ENCODE measurements at places on chromosomes 12 and 14.

DNA sequence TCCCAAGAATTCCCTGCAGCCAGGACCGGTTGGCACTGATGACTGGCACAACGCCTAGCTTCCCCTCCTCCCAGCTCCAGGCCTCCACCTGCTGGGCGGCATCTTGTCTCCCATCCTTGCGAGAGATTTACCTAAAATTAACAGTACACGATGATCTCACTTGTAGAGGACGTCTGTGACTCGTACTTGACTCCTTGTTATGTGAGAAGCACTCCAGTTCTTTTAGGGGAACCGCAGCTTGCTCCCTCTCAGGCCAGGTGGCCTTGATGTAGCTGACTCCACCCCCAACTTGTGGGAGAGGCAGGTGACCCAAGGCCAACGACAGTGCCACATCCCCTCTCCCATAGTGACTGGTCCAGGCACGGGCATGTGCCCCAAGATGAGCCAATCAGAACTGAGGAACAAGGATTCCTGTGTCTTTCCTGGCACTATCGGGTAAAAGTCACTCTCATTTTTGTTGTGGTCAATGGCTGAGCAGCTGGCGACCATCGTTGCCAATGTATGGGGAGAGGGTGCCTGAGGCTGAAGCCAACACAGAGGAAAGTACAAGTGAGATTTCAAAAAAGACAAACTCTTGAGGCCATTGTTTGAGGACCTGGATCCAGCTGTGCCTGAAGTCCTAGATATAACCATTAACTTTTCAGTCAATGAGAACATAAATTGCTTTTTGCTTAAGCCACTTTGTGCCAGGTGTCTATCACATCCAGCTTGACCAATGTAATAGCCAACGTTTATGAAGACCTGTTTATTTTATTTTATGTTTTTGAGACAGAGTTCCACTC is 208.7 kb downstream of the RBM19 start:
- no peak for DNase-seq

DNA sequence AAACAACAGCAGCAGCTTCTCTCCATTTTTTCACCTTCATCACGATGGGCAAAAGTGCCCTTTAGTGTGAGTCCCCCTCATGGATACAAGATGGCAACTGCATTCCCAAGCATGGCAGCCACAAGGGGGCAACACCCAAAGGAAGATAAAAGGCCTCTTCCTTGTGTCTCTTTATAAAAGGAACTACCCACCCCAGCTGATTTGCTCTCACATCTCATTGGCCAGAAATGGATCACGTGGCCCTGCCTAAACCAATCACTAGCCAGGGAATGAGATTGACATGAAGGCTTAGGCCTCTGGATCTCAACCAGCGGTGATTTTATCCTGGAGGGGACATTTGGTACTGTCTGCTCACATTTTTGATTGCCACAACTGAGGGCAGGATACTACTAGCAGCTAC is 21.9 kb upstream of the IFT81 start:
- DNase-seq, result no peak

DNA sequence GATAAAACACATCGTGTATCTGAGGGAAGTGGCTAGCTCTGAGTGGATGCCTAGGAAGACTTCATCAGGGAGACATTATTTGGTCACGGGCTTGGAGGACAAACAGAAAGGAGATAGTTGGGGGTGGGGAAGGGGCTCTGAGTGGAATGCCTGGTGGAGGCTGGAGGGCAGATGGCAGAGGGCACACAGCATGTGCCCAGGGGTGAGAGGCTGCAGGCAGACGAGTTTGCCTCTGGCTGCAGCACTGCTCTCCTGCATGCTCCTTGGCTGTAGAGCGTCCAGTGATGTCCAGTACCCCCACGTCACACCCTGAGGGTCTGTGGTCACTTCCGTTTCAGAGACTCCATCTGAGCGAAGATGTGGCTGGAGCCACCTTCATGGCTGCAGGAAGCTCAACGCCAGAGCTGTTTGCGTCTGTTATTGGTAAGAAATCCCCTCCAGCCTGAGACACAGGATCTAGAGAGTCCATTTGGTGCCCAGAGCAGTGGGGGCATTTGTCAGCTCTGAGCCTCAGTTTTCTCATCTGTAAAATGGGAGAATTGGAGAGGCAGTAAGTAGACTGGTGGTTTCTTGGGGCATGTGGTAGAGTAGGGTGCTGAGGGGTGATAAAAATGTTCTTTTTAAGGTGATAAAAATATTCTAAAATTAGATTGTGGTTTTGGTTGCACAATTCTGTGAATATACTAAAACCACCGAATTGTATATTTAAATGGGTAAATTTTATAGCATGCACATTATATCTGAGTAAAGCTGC is 71.7 kb upstream of the RIN3 start:
- DNase-seq, result peak; percentile 17

- peak; percentile 28 for DNase-seq
Observed at GRCh38 chr12:71685312-71685906, 473 bp upstream of the TMEM19 start.

- DNase-seq, result no peak
Observed at GRCh38 chr14:73770977-73771847, 57.0 kb upstream of the PNMA1 start.

- DNase-seq, result no peak
Observed at GRCh38 chr14:26730929-26731618, 133.2 kb upstream of the NOVA1 start.

DNA sequence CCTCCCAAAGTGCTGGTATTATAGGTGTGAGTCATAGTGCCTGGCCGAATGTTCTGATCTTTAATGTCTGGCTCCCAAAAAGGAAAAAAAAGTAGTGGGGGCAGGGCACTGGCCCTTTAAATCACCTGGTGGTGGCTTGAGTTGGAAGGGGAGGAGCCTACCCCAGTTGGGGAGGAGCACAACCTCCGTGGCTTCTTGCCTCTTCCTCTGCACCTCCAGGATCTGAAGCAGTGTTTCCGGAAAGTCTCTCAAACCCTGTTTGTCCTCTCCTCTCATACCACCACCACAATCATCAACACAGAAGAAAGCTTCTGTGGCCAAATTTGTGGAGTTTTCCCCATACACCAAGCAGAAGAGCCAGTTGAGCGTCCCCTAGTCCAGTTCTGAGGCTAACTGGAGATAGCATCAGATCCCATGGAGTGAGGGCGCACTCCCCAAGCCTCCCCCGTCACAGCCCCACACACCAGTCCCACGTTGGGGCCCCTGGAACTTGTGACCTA is 24.3 kb upstream of the RCOR1 start:
- DNase-seq, result no peak

DNA sequence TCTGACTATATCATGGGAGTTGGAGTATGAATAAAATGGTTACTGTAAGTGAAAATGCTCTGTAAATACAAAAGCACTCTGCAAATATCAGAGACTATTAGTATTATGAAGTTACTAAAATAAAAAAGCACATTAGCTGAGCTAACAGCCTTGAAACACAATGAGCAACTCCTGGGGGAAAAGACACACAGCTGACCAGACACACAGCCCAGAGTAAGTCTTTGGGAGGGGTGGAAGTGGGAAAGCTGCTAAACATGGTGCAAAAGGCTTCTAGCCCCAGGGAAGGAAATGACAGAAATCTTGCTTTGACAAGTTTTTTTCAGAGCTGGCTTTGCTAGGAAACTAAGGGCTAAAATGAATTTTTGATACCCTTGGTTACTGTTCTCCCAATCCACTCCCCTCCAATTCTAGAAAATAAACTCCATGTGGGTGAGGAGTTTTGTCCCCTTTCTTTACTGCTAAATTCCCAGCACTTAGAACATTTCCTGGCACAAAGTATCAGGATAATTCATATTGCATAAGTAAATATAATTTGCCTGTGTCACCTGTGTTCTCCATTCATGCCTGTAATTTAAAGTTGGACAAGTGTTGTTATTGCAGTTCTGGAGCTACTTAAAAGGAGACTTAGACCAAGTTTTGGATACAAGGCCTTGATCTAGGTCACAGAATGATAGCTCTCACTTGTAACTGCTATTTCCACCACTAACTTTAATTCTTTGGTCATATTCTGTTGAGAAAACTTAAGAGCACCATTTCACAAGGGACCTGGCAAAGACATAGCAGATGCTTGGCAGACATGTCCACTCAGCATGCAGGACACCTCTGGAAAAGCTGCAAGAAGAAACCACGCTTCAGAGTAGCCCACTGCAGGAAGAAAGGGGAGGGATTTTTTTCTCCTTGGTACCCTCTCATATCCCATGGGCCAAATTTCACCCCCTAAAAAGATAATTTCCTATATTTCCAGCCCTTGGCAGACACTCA is 19.0 kb upstream of the RAB3IP start:
- DNase-seq, result no peak

DNA sequence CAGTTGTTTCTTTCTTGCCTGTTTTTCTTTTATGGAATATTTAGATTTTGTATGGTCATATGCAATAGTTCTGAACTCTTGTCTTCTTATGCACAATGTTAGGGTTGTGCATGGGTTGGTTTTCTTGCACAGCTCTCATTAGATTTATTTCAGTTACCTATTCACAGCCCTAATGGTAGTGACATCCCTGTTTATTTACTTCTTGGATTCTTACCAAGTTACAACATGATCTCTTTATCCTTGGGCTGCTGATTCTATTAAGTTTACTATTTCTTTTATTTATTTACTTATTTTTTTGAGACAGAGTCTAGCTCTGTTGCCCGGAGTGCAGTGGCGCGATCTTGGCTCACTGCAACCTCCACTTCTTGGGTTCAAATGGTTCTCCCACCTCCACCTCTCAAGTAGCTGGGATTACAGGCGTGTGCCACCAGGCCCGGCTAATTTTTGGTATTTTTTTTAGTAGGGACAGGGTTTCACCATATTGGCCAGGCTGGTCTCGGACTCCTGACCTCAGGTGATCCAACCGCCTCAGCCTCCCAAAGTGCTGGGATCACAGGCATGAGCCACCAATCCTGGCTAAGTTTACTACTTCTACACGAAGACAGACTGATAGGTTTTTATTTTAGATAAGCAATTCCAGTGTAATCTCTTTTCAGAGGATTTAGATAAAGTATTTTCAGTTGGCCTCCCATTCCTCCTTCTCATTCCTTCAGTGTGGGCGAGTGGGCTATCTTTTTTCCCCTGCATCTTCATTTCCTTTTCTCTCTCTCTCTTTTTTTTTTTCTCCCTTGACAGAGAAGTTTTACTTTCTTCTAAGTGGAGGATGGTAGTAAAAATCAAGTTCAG is 395.1 kb upstream of the RGS6 start:
- DNase-seq, result no peak

- DNase-seq, result no peak
Observed at GRCh38 chr14:101948666-101949216, 15.6 kb upstream of the DYNC1H1 start.

DNA sequence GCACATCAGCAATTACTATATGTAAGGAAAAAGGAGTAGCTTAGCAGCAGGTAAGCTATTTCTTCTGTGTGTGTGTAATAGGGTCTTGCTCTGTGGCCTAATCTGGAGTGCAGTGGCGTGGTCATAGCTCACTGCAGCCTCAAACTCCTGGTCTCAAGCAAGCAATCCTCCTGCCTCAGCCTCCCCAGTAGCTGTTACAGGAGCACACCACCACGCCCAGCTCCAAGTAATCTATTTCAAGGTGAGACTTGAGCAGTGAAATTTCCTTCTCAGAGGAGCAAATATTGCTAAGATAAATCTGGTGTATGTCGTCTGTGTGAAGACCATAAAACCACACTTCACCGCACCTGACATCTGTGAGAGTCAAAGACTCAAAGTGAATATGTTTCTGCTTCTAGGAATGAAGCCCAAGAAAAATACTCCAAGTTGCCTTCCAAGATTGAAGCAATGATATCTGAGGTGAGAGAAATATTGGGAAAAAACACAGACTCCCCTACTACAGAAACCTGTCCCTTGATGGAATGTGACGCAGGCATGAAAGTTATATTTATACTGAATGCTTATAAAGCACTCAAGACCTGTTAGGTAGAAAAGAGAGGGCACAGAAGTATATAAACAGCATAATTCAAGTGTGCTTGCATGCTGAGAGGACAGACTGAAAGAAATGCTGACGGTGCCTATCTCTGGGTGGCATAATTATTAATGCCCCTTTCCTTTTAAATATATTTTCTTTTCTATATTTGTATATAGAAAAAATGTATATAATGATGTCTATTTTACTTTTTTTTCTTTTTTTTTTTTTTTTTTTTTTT is 2.5 kb upstream of the SELPLG start:
- no peak for DNase-seq

GRCh38 chr12:38961683-38962082 is 56.3 kb upstream of the CPNE8 start:
- no peak for DNase-seq

DNA sequence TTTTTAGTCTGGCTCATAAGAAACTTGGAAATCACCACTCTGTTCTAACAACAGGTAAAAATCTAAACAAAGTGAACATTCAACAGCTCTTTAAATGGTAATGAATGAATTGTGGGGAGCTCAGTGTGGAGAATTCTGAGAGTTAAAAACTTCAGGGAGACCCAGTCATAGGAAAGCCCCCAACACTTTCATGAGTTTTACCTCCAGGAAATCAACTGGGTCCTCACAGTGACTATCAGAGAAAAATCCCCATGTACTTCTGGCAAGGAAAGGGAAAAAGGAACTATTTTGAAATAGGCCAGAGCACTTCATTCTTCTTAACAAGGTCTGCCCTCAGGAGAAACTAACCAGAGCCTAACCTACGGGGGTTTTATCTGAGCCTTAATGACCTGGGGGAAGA is 134.7 kb downstream of the CMAS start:
- DNase-seq, result no peak

GRCh38 chr14:63322897-63323573 is 4.3 kb upstream of the GPHB5 start:
- DNase-seq, result no peak

DNA sequence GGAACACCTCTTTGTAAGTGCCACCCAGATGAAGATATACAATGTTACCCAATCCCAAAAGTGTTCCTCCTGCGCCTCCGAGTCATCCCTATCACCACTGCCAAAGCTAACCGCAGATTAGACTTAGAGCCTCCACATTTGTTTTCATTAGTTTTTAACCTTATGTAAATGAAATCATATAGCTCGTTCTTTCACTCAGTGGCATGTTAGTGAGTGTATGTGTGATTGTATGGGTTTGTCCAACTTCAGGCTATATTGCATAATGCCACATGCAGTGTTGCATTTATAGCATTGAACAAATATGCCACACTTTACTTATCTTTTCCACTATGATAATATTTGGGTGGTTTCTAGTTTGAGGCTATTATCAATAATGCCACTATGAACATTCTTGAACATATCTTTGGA is 18.0 kb downstream of the MAP1LC3B2 start:
- DNase-seq, result no peak

- DNase-seq, result no peak
Observed at GRCh38 chr12:98403385-98403784, 112.0 kb upstream of the TMPO start.

Measured in left hindlimb (tissue), 1 donor.